ENCODE measurements at places on chromosomes 2 and 18.
A peak's percentile ranks its signal among the peaks of the same experiment; 100 is the strongest.

GRCh38 chr2:10879624-10880585, 31.8 kb upstream of the KCNF1 start:
- DNase-seq: no peak

DNA sequence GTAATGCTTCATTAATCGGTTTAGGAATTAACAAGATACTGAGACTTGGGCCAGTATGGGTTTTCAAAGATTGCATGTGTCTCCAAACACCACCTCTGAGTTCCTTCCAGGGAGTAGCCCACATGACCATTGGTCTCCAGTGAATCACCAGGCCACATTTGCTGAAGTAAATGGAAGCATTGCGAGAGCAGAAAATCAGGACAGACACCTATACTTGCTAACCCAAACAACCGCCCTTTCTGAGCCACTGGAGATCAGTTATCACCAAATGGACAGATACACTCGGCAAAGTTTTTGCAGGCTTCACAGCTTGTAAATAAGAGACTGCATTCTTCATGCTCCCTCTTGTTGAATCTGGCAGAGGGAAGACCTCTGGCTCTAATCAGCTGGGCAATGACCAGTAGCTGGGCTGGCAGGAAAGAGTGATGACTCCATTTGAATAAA, 40.9 kb downstream of the GATA6 start:
- no peak for DNase-seq

DNA sequence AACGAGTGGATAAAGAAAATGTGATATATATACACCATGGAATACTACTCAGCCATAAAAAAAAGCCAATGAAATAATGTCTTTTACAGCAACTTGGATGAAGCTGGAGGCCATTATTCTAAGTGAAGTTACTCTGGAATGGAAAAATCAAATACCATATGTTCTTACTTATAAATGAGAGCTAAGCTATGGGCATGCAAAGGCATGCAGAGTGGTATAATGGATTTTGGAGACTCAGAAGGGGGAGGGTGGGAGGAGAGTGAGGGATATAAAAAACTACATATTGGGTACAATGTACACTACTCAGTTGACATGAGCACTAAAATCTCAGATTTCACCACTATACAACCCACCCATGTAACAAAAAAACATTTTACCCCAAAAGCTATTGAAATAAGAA, 1.7 kb upstream of the MSGN1 start:
- no peak for DNase-seq

DNA sequence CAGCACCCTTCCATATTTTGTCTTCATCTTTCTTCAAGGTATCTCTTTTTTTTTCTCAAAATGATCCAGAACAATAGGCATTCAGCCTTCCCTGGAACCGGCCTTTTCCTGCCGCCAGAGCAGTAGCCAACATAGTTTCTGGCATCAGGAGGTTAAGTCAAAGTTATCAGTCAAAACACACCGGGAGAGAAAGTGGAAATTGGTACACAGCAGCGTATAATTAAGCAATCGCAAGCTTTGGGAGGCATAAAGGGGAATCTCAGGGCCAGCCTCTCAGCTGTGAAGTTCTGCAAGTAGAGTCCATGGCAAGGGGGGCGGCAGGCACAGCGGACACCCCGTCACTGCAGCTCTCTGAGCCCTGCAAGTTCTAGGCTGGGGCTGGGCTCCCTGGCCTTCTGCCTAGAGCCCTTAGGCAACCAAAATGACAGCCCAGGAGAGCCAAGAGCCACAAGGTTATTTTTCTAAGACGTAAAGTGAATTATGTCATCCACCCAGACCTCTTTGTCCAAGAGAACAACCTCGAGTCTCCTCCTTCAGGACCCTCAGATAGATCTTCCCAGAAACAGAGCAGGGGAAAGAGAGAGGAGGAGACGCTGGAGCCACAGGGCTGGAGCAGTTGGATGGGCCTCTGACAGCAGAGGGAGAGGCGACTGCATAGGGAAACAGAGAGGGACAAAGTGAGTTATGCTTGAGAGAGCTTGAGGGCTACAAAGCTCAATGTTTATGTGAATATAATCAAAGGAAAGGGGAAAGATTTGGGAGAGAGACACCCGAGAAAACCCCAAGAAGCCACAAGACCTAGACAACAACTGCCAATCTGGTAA, 114.7 kb downstream of the BCL2L11 start:
- no peak for DNase-seq

GRCh38 chr2:240566203-240567136, 1.8 kb upstream of the RNPEPL1 start:
- peak; percentile 81 for DNase-seq

DNA sequence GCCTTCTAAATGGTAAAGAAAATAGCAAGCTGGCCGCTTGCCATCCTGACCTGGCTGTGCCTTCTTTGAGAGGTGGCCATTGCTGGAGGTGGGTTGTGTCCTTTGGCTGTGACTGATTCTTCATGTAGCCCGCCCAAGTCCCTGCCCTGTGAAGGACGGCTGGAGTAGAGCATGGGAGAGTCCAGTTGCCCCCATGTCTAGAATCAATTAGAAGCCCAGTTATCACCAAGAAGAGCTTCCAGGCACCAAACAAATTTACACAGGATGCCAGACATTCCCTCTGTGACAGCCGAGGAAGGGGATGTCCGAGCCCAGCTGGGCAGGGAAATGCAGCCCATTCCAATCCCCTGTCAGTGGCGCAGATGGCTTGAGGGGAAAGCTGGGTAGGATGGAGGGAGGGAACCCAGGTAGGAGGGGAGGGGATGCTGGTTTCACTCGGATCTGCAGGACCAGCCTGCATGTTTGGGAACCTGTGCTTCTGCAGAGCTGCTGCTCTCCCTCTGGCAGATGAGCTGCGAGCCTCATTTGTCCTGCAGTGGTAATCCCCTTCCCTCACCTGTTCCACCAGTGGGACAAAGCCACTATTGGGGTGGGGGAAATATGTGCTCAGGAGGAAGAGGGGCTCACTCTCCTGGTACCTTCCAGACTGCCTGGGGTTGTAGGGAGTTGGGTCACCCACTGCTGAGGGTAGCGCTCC, 25.7 kb upstream of the ASB18 start:
- DNase-seq: no peak

DNA sequence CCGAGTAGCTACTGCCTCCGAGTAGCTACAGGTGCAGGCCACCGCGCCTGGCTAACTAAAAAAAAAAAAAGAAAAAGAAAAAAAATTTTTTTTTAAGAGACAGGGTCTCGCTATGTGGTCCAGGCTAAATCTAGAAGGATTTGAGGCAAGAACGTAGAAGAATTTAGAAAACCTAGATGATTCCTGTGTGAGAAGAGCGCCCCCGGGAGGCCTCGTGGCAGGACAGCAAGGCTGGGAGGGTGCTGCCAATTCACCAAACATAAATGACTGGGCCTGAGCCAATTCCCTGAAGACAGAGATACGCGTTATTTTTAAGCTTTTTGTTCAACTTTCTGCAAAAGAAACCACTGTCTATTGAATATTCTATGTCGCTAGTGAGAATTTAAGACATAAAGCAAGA, 90.1 kb upstream of the TGFA start:
- DNase-seq: peak; percentile 64

GRCh38 chr18:28175150-28175929, 1.6 kb downstream of the CDH2 start:
- DNase-seq: peak; percentile 40

DNA sequence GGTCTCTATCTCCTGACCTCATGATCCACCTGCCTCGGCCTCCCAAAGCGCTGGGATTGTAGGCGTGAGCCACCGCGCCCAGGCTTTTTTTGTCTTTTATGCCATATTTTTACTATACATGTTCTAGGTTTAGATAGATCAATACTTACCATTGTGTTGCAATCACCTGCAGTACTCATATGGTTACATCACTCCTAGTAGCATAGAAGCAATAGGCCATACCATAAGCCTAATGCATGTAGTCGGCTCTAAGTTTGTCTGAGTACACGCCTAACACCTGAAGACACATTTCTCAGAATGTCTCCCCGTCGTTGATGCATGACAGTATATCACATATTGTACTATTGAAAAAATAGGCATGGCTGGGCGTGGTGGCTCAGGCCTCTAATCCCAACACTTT, 27.1 kb upstream of the TGIF1 start:
- no peak for DNase-seq

DNA sequence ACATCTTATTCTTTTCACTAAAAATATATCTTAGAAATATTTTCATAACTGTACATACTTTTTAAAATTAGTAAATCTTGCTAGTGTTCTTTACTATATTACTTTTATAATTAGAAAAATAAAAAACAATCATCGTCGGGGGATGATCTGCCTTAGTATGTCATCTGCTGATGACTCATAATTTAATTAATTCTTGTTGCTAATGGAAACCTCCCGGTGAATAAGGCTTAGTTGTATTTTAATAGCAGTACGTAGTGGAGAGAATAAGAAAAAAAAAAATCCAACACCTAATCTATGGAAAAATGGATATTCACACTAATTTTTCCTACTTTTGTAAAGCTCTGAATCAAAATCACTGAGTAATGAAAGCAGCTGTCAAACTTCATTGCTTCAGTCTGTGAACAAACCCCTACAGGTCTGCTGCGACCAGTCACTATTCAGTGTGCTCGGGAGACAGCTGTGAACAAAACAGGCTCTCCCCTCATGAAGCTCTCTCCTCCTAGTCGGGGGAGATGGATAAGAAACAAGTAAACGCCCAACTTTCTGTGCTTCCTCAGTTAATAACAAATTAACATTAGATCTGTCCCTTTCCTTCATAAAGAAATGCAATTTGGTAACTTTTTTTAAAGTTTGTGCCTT, 97.4 kb upstream of the UPP2 start:
- DNase-seq: no peak

GRCh38 chr18:69943021-69943420, 4.7 kb downstream of the CD226 start:
- no peak for DNase-seq

GRCh38 chr2:105593221-105593967, 151.3 kb upstream of the NCK2 start:
- DNase-seq: no peak

GRCh38 chr2:220704081-220704480, 868.0 kb downstream of the EPHA4 start:
- no peak for DNase-seq

DNA sequence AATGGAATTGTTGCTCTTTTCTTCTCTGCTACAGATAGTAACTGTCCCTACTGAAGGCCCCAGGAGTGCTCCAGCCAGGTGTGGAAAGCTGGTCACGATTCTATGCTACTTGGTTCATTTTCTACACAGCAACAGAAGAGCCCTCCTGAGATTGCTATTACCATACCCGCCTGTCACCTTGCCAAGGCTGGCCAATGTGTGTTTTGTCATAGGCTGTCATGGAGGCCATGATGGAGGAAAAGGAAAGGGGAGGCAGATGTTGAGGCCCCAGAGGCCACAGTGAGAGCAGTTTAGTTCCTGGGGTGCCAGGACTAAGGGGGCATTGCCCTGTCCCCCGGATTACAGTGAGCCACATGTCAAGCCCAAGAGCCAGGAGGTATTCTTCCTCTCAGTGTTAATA, 952 bp downstream of the ELMOD3 start:
- DNase-seq: no peak

- DNase-seq: no peak
Measured at GRCh38 chr2:147758821-147759220, 86.0 kb upstream of the ACVR2A start.

DNA sequence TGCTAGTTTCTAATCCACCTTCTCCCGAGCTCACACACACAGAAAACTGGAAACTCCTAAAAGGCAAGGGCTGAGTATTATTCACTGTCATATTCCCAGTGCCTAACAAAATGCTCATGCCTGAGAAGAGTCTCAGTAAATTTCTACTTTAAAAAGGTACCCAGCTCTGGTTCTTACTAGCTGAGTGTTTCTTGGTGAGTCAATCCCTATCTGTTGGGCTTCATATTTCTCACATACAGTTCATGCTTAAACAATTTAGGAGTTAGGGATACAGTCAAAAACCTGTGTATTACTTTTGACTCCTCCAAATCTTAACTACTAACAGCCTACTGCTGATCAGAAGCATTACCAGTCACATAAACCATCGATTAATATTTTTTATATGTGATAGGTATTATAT, 204.9 kb downstream of the EN1 start:
- no peak for DNase-seq

- no peak for DNase-seq
Measured at GRCh38 chr2:5700551-5700950, 8.4 kb downstream of the SOX11 start.

DNA sequence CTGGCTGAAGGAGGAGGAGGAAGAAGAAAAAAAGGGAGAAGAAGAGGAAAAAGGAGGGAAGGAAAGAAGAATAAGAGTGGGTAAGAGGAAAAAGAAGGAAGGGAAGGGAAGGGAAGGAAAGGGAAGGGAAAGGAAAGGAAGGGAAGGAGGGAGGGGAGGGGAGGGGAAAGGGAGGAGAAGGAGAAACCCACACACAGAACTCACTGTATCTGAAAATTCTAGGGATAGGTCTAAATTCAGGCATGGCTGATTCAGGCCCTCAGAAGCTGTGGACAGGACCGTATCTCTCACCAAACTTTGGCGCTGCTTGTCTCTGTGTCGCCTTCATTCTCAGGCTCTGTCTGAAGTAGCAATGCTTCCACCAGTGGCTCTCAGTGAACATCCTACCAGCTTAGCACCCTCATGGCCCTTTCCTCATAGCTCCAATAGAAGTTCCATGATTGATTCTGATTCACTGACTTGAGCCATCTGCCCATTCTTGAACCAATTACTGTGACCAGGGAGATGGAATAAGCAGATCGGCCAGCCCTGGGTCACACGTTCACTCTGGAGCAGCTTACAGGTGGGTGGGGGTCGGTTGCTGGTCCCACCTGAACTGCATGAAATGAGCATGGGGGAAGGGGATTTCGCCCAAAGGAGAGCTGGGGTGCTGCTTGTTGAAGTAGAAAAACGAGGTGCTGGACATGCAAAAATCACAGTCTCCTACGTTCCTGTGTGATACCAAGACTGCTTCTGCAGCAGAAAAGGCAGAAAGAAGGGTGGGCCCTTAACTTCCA, 59.7 kb downstream of the TTC32 start:
- no peak for DNase-seq

GRCh38 chr2:203201426-203201825, 37.4 kb upstream of the CYP20A1 start:
- DNase-seq: no peak

DNA sequence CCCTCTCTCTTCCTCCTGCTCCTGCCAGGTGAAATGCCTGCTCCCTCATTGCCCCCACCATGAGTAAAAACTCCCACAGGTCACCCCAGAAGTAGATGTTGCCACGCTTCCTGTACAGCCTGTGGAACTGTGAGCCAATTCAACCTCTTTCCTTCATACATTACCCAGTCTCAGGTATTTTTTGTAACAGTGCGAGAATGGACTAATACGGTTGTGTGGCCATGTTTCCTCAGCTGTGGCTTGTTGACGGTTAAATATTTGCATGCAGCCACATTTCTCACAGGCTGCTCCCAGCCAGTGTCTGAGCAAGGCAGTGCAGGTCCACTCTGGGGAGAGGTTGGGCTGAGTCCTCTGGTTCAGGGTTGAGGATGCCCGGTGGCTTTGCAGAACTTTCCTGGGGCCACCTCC, 27.8 kb upstream of the COPS8 start:
- no peak for DNase-seq

GRCh38 chr2:239379641-239380170, 21.1 kb downstream of the HDAC4 start:
- no peak for DNase-seq

All from HEK293T (cell line).